ENCODE measurements at places on chromosomes 13 and 19. TPM values are rescaled to one million over a fixed set of nuclear protein-coding genes. Genes with fewer than 3 reads are reported as not detected.

DNA sequence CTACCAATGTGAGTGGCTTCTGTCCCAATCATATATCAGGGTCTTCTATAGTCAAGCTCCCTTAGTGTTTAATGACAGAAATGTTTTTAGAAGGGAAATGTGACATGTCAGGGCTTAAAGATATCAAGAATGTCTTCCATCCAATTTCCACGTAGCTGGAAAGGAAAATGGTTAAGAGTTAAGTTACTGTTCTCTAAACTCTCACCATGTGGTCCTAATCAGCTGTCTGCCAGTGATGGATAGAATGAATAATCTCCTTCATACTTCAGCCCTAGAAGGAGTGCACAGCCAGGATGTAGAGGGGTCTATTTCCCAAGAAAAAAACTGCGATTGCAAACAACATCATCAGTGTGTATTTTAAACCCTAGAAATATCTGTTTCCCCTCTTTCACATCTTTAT lies 36.3 kb downstream of the FLT1 start:
- DNase-seq: no peak

DNA sequence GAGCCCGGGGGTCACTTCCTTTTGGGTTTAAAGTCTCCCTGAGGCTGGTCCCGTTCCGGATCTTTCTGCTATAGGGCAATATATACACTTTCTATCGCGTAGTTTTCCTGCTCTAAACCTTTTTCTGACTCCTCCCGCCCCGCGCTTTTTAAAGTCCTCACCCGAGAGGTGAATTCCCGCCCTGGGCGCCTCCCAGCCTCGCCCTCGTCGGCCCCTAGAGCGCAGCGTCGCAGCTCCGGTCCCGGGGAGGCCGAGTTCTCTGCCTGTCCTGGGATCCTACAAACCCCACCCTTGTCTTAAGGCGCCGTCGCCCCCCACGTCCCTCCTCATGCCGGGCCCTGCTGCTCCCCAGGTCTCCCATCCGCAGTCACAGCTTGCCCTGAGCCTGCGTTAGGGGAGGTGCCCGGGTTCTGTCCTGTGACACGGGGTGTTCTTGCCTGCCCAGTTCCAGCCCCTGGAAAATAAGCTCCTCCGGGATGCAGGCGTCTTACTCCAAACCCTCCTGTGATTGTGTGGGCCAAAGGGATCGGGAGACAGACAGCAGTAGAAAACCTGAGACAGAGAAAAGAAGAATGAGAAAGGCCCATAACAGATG lies 491 bp downstream of the ZNF525 start:
- no peak for DNase-seq

DNA sequence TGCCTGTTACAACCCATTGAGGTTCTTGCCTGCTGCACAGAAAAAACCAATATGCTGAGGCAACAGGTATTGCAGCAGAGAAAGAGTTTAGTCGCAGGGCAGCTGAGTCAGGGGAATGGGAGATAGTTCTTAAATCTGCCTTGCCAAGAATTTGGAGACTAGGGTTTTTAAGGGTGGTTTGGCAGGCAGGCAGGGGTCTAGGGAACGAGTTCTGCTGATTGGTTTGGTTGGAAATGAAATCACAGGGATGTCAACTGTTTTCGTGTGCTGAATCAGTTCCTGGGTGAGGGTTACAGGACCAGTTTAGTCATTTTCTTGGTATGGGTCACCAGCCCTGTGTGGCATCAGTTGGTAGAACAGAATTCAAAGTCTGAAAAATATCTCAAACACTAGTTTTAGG lies 36.6 kb downstream of the PDS5B start:
- DNase-seq: no peak

- DNase-seq: no peak
These were observed 4.9 kb upstream of the LILRA4 start for GRCh38 chr19:54343868-54344267.

DNA sequence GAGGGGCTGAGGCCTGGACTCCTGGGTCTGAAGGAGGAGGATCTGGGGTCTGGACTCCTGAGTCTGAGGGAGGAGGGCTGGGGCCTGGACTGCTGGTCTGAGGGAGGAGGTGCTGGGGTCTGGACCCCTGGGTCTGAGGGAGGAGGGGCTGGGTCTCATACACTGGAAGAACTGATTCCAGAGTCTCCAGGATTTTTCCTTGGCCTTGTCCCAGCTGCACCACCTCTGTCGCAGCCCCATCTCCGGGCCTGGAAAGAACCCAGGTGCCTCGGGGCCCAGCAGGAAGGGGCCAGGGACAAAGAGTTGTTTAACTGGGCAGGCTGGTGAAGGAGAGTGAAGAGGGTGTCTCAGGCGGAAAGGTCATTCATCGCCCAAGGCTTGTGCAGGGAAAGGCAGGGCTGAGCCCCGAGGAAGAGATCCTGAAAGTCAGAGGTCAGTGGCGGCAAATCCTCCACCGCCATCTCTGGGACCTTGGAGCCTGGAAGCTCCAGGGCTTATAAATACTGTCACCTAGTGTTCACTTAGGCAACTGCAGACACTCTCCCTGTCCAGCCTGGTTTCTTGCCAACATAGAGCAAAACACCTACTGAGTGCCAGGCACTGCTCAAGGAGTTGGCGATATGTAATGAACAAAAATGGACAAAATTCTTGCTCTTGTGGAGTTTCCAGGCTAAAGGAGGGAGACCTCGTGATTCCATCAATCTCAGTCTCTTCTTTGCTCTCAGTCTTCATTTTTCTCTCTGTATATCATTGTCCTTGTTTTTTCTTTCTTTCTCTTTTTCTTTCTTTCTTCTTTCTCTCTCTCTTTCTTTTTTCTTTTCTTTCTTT lies 4.4 kb upstream of the KCNN4 start:
- DNase-seq: no peak

DNA sequence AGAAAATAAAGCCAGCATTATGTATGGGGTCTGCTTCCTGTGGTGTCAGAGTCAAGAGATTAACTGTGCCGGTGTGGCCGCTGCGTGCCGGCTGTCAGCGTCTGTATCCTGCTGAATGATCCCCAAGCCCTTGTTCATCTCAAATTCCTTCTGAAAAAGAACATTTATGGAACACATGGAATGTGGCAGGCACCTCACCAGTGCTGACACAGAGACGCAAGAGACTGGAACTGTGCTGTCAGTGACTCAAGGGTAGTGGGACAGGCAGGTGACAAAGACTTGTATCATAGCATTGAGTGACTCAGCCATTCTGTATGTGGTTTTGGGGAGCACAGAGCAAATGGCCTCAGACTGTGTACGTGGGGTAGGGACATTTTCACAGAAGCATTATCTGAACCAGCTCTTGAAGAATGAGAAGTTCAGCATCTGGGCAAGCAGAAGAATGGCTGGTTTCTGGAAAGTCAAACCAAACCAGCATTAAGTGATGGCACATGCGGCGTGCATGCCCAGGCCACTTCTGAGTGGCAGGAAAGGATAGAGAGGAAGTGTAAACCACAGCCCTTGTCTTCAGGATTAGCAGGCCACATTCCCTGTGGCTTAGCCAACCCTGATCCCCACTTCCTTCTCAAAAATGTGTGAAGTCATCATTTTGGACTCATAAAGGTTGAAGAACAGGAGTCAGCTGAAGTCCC lies 54.0 kb upstream of the IRS2 start:
- no peak for DNase-seq

DNA sequence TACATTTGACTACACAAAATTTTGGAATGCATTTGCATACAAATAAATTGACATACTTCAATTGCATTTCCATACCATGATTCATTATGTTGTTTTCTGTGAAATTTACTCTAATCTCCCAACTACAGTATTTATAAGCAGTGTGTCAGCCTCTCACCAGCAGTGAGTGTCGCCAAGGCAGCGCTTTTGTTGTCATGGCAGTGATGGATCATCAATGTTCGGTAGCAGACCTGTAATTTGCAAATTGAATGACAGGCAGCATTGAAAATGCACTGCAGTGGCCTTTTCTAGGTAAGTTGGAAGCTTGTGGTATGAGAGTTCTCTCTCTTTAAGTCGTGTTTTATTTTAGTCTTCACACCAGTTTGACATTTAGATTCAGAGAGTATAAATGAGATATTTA lies 534.1 kb downstream of the PCDH17 start:
- DNase-seq: no peak

DNA sequence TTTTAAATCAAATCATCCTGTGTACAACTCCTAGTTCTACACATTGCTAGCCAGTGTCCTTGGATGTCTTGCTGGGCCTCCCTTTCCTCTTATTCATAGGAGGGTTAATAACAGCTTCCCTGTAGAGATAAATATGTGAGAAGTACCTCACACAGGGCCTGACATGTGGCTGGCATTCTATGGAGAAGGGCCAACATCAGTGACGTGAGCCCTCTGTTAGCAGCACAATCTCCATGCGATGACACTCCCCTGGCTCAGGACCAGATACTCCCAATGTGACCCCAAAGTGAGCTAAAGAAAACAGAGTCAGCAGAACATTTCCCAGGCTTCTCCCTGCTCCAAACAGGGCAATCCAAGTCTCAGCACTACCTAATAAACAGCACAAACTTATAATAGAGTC lies 818.4 kb downstream of the DIAPH3 start:
- no peak for DNase-seq

DNA sequence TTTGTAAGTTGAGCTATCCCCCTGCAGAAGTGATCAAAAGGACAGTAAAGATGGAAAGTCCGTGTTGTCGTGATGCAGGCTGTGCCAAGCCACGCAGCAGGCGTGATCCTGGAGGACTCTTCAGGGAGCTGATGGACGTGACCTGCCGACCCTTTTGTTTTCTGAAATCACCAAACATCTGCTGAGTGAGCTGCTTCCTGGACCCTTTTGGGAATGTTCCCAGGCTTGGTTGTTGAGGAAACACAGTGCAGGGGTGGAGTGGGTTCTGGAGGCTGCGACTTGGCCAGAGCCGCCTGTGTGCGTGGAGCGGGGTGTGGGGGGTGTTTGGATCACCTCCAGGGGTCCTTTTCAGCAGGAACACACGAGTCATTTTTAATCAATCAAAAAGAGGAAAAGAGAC lies 15.4 kb upstream of the CPAMD8 start:
- DNase-seq: no peak

DNA sequence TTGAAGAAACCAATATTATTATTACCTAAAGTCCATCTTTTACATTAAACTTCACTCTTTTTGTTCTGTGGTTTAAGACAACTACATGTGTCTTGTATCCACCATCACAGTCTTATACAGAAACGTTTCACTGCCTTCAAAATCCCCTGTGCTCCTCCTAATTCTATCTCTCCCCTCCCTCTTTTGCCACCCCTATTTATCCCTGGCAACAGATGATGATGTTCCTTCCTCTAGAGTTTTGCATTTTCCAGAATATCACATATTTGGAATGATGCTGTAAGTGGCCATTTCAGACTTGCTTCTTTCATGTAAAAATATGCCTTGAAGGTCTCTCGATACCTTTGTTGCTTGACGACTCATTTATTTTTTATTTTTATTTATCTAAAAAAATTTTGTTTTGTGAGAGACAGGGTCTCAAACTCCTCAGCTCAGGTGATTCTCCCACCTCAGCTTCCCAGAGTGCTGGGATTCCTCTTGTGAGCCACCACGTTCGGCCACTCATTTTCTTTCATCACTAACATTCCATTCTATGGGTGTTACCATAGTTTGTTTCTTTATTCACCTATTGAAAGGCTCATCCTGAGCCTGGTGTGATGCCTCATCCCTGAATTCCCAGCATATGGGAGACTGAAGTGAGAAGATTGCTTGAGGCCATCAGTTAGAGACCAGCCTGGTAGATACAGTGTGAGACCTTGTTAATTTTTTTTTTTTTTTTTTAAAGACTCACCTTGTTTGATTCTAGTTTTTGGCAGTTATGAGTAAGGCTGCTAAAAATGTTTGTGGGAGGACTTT lies 8.4 kb downstream of the ZNF763 start:
- no peak for DNase-seq

- DNase-seq: no peak
These were observed 2.1 kb downstream of the ZIC5 start for GRCh38 chr13:99969453-99969918.

DNA sequence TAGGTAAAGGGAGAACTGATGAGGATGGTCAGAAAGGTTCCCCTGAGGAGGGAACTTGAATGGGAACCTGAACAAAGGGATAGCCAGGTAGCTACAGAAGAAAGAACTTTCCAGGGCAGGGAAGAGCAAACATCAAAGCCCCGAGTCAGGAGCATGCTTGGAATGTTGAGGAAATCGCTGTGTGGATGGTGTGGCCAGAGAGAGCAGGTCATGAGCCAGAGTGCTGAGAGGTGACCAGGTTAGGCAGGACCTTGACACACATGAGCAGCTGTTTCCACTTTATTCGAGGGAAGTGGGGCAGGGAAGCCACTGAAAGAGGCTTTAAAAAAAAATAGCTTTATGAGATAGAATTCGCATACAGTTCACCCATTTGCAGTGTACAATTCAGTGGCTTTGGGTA lies 4.4 kb downstream of the RAB8A start:
- no peak for DNase-seq

GRCh38 chr13:39641645-39642044 lies 13.8 kb upstream of the COG6 start:
- no peak for DNase-seq

DNA sequence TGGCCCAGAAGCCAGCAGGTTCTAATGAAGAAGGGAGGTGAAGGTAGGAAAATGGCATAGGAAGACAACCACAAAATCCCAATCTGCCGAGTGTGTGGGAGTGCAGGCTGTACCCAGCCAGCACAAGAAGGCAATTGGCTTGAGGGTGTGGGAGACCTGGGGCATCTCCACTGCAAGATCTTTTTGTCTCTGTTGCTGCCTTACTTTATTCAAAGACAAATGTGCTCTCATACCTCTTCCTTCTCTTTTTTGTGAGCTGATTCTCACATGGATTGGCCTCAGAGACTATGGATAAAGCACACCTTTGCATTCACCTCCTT lies 183.6 kb downstream of the ZNF536 start:
- DNase-seq: no peak

DNA sequence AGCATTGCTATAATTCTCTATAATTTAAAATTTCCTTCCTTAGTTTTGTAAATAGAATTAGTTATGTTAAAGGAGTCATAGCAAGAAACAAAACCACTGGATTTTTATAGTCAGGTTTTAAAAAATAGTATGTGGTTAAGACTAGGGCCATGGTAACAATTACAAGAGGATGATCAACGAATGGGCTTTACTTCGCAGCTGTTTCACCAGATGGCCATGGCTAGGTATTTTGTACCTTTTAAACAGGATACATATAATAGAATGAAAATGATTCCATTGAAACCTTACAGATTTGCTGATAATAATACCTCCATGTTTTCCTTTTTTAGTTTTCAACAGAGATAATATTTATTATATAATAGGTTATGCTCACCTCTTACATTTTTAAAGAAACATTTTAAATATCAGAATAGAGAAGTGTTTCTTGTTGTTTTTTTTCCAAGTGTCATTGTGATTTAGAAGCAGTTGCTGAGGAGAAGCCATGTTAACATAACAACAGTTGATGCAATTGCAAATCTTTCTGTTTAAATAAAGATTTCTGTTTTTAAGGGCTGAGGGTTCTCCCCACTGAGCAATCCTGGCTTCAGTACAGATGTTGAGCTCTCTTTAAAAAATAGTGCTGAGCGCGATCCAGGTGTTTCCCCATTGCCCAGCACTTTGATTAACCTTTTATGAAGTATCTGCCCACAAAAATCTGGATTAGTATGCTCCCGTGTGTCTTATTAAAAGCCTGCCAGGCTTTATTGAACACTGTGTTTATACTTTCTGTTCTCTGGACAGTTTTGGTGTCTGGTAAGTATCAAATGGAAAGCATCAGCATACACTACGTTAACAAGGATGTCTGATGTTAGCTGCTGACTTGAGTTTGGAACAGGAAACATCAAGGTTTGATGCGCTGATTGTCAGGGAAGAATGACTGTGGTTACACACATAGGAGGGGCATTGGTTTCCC lies 205.3 kb downstream of the HS6ST3 start:
- DNase-seq: no peak

Gene PTH2
- not detected for total RNA-seq

Gene ATCAY
- total RNA-seq: 0.03 TPM

Gene NEK5
- not detected for total RNA-seq

Gene PMIS2
- total RNA-seq: not detected

Gene ZNF69
- 7.9 TPM for total RNA-seq

Gene TYK2
- total RNA-seq: 277 TPM

All from T-cell (primary cell).